ENCODE measurements at places on chromosomes 1 and 21.

DNA sequence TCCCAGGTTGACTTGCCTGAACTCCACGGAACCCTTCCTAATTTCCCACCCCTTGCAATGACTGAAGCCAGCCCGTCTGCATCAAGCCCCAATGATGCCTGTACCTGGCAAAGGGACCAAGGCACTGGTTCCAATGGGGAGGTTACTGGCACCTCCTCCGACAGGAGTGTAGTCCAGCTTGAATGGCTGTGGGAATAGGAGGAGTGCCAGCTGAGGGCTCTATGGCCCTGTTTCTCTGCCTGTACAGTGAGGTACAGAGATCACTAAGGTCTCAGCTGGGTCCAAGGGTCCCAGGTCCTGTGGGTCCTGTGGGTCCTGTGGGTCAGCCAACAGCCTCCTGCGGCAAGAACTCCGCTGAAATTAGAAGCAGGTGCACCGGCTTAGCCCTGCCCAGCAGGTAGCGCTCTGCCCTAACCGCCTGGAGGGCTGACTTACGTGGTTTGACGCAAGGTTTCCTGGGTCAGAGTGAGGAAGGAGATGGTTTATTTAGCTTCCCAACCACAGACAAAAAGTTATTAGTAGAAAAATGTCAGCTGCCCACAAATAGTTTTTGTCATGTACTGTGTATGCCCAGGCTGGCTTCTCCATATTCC lies 9.9 kb upstream of the SPRR4 start:
- no peak for DNase-seq

GRCh38 chr1:243287123-243287460 lies 31.3 kb downstream of the SDCCAG8 start:
- DNase-seq: peak; percentile 45

- DNase-seq: peak; percentile 95
These were observed 48.1 kb downstream of the ELAPOR1 start for GRCh38 chr1:109161858-109162606.

DNA sequence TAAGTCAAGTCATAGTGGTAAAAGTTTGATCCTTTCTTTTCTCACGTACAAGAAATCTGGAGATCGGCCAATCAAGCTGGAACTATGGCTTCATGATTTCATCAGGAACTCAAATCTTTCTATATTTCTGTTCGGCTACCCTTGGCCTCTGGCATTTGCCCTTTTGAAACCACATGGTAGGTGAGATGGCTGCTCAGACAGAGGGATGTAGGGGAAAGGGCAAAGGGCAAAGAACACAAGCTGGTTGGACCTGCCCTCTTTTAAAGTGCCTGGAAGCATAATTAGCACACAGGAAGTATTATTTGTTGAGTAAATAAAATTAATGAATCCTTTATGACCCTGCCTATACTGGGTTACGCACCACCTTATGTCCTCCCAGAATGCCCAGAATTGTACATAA lies 11.5 kb upstream of the RGS1 start:
- no peak for DNase-seq

- no peak for DNase-seq
These were observed 42.5 kb downstream of the LRRC8D start for GRCh38 chr1:89863165-89863830.

DNA sequence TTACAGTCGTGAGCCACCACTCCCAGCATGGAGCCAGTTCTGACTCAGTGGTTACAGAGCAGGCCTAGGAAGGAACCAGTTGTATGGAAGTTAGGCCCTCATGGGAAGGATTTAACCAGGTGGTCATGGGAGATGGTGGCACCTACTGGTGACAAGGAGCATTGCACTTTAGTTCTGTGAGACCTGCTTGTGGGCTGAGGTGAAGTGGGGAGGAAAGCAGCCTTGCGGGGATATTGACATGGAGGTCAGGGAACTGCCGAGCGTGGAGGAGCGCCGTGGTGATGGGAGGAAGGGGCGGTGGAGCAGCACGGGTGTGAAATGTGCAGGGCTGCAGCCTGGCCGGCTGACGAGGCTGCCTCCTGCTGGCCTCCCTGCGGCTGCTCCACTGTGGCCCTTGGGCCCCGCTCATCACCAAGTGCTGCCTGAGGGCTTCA lies 100.4 kb downstream of the GALNT2 start:
- DNase-seq: peak; percentile 70

DNA sequence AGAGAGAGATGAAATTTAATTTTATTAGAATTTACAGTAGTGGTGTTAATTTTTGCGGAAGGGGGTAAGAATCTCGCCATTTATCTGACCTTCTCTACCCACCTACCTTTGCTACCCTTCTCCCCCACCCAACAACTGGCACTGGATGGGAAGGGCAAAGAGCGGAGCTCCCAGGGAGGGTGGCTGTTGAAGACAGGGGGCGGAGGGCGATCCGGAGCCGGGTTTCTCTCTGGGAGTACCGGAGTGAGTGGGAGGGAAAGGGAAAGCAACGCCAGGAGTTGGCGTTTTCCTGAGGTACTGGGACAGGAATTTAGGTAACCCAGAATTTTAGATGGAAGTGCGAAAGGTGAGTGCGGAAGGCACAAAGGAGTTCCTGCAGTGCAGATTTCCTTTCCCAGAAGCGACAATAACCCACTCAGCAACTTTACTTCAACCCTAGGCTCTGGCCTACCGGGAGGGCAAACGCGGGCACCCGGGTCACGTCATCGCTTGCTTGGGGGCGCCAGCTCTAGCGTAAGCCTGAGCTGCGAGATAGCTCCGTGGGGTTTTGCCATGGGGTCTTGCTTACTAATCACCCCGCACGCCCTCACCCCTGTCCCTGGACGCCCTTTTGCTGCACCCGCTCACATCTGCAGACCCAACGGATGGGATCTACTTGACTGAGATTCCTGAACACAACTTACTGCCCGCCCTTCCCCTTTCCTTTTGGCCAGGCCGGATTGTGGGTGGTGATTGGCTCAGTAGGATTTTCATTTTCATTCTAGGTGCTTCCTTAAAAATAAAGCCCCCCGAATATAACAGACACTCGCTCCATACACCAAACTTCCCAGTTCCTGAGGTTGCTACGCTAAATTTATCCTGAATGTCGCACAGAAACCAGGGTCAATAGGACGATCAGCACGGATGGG lies 413.0 kb upstream of the ESRRG start:
- DNase-seq: no peak

DNA sequence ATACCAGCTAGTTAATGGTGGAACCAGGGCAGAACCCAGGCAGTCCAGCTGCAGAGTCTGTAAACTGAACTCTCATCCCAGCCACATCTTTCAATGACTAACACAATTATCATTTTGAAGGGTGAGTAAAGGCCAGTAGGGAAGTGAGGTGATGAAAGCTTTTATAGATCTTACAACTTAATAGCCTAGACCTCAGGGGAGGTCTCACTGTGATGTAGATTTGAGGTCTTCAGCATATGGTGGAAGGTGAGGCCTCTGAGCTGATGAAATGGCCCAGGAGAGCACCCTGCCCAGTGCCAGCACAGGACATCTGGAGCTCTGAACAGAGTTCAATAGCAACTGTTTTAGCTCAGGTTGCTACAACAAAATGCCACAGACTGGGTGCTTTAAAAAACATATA lies 44.8 kb upstream of the POU2F1 start:
- no peak for DNase-seq

- no peak for DNase-seq
These were observed 23.6 kb downstream of the VAMP4 start for GRCh38 chr1:171718216-171718615.

- no peak for DNase-seq
These were observed 9.5 kb downstream of the CD5L start for GRCh38 chr1:157831968-157832626.
